ENCODE measurements at places on chromosomes 5 and 9. TPM values are rescaled to one million over a fixed set of nuclear protein-coding genes. Genes with fewer than 3 reads are reported as not detected.

CBY3 gene
- total RNA-seq, result not detected

GNA14 gene
- total RNA-seq, result not detected

MIER3 gene
- total RNA-seq, result 21.3 TPM

EGR1 gene
- 1.7 TPM for total RNA-seq

ABO gene
- total RNA-seq, result not detected

OCLN gene
- 3.5 TPM for total RNA-seq

INSL4 gene
- total RNA-seq, result not detected

TRPM3 gene
- total RNA-seq, result not detected

GRCh38 chr5:72380492-72381274 lies 60.5 kb downstream of the PTCD2 start:
- DNase-seq, result peak; percentile 47

DNA sequence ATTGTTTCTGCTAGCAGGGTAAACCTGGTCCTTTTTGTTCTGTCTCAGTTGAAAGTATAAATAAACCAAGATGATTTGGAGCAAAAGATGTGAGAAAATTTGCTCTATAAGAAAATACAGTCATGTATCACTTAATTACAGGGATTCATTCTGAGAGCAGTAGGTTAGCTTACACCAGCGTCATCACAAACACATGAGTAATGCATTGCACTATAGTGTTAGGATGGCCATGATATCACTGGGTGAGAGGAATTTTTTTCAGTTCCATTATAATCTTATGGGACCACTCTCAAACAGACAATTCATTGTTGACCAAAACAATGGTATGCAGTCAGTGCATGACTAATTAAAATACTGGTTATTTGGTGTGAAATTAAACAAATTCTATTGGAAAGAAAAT lies 430.9 kb downstream of the CHSY3 start:
- no peak for DNase-seq

All from Karpas-422 (cell line).